ENCODE measurements at places on chromosomes 4 and X.

- DNase-seq, result no peak
These were observed 71.5 kb downstream of the AFF1 start for GRCh38 chr4:87006426-87006675.

DNA sequence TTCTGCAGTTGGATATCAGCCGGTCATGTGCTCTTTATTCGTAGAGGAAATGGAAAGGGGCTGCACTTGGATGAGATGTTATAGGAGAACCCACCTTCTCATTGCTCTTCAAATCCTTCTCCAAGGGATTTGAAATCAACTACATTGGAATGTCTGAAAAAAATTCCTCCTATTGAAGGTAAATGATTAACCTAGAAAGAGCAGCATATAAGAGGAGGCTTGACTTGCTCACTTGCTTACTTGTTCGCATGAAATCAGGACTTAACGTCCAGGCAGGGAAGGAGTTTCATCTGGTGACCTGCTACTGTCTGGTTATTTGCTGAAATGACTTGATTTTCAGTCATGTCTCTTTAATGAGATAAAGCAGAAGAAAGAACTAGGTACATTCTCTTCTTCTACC, 338.4 kb upstream of the NOCT start:
- no peak for DNase-seq

DNA sequence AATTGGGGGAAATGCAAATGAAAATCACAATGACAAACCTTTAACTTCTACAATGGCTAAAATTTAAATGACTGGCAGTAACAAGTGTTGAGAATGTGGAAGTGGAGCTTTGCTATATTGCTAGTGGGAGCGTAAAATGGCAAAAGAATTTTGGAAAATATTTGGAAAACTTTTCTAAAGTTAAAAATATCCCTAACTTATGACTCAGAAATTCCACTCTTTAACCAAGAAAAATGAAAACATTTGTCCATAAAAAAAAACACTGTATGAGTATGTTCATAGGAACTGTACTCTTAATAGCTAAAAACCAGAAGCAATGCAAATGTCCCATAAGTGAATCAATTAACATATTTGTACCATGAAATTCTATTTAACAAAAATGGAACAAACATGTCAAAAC, 3.6 kb downstream of the TBCK start:
- DNase-seq, result no peak

DNA sequence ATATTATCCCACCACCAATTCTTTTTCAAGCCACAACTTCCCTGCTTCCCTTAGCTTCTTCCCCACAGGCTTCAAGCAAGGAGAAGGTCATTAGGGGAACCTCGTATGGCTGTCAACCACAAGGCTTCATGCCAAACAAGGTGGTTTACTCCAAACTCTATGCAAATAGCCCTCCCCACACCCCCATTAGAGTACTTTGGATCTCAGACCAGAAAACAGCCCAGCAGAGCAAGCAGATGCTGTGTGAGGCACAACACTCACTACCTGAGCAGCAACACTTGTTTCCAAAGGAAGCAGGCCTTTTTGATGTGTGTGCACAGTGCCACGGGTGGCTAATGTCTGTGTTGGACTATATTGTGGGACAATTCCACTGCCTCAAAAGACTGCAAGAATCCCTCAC, 189.0 kb downstream of the AR start:
- DNase-seq, result no peak

DNA sequence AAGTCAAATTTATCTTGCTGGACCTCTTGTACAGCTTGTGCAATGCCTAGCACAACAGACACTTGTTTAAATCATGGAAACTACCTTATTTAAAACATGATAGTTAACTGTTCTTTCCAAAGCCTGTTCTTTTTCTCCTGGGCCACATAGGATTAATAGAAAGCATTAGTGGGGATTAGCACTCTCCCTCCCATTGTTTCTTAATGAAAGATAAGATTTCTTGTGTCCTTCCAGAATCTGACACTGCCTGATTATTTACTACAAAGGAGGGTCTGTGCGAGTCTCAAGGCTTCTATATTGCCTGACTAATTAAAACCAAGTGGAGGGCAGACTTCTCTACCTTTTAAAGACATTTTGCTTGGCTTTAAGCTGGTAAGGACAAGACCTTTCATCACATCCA, 8.5 kb upstream of the ELMOD2 start:
- no peak for DNase-seq

- DNase-seq, result no peak
These were observed 29.6 kb downstream of the PLAC1 start for GRCh38 chrX:134628663-134629062.

- DNase-seq, result no peak
These were observed 242.7 kb downstream of the PPP1R2C start for GRCh38 chrX:42535233-42535632.

DNA sequence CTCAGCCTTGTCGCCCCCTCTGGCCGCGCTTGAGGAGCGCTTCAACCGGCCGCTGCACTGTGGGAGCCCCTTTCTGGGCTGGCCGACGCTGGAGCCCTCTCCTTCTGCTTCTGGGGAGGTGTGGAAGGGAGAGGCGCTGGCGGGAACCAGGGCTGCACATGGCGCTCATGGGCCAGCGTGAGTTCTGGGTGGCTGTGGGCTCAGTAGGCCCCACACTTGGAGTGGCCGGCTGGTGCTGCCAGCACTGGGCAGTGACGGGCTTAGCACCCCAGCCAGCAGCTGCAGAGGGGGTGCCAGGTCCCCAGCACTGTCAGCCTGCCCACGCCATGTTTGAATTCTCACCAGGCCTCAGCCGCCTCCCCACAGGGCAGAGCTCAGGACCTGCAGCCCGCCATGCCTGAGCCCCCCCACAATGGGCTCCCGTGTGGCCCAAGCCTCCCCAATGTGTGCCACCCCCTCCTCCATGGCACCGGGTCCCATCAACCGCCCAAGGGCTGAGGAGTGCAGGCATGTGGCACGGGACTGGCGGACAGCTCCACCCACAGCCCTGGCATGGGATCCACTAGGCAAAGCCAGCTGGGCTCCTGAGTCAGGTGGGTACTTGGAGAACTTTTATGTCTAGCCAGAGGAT, 615.2 kb downstream of the TRIML1 start:
- no peak for DNase-seq

DNA sequence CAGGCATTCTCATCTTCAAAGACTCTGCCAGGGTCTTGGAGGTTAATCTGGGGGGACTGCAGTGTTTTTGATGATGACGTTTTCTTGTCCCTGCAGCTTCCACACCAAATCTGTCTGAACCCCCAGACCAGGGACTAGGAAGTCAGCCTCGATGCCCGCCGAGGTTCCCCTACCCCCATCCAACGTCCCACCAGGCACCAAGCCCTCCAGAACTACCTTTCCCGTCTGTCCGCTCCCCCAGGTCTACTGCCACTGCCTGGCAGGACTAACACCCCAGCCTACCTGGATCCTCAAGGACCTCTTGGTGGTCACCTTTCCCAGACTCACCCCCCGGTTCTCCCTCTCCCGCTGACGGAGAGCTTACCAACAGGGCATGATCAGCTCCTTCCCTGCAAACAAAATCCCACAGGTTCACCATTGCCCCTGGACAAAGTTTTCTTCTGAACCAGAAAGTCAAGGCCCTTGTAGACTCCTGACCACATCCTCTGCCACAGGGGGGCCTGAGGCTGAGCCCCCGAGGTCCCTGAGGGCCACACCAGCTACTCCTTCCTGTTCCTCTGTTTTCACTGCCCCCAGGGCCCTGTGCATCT, 40.9 kb downstream of the HMX1 start:
- no peak for DNase-seq

- DNase-seq, result no peak
These were observed 2.4 kb downstream of the FRAS1 start for GRCh38 chr4:78059524-78059889.

DNA sequence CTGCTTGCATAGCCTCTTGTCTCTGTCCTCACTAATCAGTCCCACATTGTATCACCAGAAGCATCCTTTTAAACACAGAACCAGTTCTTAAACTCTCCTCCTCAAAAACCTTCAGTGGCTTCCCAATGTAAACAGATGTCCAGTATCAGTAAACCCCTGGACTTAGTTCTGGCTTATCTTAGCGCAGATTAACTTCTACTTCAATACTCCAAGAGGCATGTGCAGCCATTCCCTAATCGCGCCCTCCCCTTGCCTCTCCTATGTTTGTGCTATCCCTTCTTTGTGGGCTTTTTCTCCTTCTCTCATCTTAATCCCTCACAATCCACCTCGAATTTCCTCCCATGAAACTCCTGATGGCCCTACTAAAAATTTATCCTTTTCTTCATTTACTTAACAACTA, 193.8 kb downstream of the FBXO8 start:
- DNase-seq, result no peak
